T-cell (primary cell): ENCODE measurements at places on chromosomes 11 and 22.

- no peak for DNase-seq
Measured at GRCh38 chr11:39144351-39145130, 2314.9 kb downstream of the LRRC4C start.

DNA sequence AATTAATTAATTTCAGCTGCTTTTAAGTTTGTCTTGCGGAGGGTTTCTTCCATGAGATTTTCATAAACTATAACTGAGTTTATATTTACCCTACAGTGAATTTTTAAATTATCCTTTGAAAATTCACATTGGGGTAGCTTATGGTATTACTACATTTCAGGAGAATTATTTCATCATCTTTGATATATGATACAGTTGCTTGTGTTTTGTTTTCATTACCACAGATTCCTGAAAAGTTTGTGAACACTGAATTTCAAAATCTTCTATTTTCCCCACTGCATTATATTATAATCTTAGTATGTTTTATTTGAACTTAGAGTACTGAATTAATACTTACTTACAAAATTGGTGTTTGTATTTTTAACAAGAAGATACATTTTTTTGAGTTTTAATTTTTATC lies 24.4 kb downstream of the METTL15 start:
- DNase-seq: no peak

GRCh38 chr11:130188585-130189347 lies 29.2 kb downstream of the ST14 start:
- DNase-seq: no peak

DNA sequence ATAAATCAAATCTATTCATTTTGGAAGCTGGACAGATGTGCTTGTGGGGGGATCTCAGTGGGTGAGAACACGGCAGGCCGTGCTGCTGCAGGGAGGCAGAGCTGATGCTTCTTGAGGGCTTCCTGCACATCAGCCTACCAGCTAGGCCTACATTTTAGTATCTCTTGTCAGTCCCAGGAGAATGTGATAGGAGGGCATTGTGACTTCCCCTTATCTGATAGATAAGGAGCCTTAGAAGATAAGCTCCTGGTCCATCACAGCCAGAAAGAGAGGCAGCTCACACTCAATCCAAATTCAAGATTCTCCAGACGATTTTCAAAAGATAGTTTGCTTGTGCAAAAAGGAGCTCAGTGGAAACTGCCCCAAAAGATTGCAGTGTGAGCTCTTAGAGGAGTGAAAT lies 89.0 kb downstream of the SHANK2 start:
- DNase-seq: no peak

DNA sequence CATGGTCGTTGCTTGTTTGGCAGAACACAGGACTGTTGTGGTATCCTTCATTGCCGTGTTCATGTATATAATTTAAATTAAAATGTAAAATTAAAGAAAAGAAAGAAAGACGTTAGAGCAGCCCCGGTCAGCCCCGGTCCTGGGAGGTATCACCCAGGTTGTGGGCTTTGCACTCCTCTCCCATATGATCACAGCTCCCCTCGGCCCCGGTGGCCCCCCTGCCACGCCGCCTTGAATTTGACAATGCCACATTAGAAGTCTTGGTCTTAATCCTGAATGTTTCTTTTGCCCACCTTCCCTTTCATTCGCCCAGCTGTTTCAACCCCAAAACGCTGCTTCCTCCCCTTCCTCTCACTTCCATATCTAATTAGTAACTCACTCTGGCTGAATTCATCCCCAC lies 11.4 kb downstream of the APOBEC3A start:
- DNase-seq: no peak

- DNase-seq: peak; percentile 0
Measured at GRCh38 chr11:88103337-88104206, 71.7 kb downstream of the RAB38 start.

DNA sequence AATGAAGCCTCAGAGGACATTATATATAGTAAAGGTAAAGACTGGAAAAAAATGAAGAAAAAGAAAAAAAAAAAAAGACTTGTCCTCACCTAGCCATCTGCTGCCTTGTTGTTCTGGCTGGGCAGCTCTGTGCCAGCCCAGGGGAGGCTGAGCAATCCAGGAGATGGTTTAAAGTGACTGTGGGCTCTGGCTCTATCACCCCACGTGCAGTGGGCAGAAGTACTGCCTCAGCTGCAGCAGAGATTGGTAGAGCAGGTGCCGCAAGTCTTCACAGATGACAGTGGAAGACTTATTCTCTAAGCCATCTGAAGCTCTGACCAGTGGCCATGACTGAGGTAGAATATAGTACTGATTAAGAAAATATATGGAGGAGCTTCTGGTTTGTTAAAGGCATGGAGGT lies 62.2 kb downstream of the SGSM3 start:
- DNase-seq: no peak

DNA sequence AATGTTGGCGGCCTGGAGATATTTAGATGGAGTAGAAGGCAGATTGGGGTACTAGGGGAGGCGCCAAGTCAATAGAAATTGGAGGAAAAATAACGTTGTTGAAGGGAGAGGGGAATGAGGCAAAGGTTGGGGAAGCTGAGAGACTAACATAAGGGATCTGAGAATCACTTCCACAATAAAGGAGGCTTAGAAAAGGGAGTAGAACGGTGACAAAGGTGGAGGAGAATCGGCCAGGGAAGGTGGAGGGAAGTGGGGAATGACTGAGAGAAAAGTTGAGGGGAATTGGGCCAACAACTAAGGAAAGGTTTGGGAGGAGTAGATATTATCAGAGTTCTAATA lies 510 bp downstream of the PPME1 start:
- no peak for DNase-seq
